Activated naive CD4-positive, alpha-beta T cell (primary cell): ENCODE measurements at places on chromosomes 7 and 10.

DNA sequence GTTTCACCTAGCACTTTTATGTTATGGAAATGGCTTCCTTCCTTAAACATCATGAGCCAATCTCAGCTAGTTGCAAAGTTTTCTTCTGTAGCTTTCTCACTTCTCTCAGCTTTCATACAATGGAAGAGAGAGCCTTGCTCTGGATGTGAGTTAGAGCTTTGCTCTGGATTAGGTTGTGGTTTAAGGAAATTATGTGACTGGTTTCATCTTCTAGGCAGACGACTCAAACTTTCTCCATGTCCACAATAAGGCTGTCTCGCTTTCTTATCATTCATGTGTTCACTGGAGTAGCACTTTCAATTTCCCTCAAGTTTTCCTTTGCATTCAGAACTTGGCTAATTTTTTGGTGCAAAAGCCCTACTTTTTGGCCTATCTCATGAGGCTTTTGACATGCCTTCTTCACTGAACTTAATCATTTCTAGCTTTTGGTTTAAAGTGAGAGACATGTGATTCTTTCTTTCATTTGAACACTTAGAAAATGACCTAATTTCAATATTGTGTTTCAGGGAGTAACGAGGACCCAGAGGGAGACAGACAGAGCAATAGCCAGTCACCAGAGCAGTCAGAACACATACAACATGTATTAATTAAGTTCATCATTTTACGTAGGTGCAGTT is 49.8 kb downstream of the CNOT4 start:
- no peak for DNase-seq

- no peak for DNase-seq
These were observed 58.6 kb upstream of the OPALIN start for GRCh38 chr10:96417441-96417840.

- DNase-seq, result no peak
These were observed 50.5 kb upstream of the ZNF438 start for GRCh38 chr10:31081937-31082840.

GRCh38 chr7:48097521-48098231 is 8.6 kb downstream of the UPP1 start:
- DNase-seq, result no peak

DNA sequence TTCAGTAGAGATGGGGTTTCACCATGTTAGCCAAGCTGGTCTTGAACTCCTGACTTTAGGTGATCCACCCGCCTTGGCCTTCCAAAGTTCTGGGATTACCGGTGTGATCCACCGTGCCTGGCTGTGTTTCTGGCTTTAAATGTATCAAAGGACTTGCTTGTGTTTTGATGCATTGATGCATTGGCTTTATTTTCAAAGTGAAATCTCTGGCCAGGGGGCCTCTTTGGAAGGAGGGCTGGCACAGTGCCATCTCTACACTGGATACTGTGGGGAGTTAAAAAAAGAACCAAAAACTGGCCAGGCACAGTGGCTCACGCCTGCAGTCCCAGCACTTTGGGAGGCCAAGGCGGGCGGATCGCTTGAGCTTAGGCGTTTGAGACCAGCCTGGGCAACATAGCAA is 16.0 kb downstream of the MNX1 start:
- no peak for DNase-seq

DNA sequence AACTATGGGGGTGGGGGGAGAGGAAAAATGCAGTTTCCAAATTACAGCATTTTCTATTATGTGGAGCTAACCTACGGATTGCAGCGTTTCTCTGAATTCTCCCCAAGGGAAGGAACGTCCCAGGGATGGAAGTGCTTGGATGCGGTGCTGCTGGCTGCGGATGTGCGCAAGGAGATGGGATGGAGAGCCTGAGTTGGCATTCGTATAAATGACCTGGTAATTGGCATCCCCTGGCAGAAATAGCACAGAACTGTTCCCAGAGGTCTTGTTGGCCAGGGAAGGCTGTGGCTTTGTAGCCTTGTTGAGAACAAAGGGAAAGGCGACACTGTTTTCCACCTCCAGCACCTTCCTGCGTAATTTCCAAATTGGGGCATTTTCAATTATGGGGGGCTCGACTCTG is 2.7 kb downstream of the ORAI2 start:
- no peak for DNase-seq

- DNase-seq, result no peak
These were observed 75.4 kb upstream of the ZMIZ1 start for GRCh38 chr10:78993261-78993945.

- DNase-seq, result no peak
These were observed at the start of gene TMEM139 for GRCh38 chr7:143284591-143285469. Gene TMEM139, plus strand, starts transcription at chr7:143284958. Its CDS starts 1,000 bp downstream, at chr7:143285958.

- no peak for DNase-seq
These were observed 47.3 kb upstream of the CNPY1 start for GRCh38 chr7:155593461-155594162.

GRCh38 chr10:122590153-122590552 is 29.6 kb downstream of the DMBT1 start:
- no peak for DNase-seq

GRCh38 chr10:35517431-35518181 is 87.5 kb upstream of the GJD4 start:
- DNase-seq, result no peak
